Activated CD4-positive, alpha-beta memory T cell treated with anti-CD3 and anti-CD28 coated beads for 36 hours (primary cell): ENCODE measurements at places on chromosomes 4 and X. TPM values are rescaled to one million over a fixed set of nuclear protein-coding genes. Genes with fewer than 3 reads are reported as not detected.

Gene HMX1
- not detected for total RNA-seq

GRCh38 chr4:140720387-140721304 is 35.5 kb downstream of the TBC1D9 start:
- no peak overlapping the region for H3K27ac ChIP-seq
- H3K36me3 ChIP-seq: no peaks in the 10 kb centered on the region
- peaks cover 2% of the 10 kb centered on the region for H3K4me1 ChIP-seq
- no peak for DNase-seq
- no peaks in the 10 kb centered on the region for H3K27me3 ChIP-seq
- peak overlapping the region; percentile 30 for H3K4me3 ChIP-seq

GRCh38 chr4:95087657-95088455 is 330.1 kb downstream of the BMPR1B start:
- no peaks in the 10 kb centered on the region for H3K36me3 ChIP-seq
- no peak overlapping the region for H3K27ac ChIP-seq
- peaks cover 4% of the 10 kb centered on the region for H3K27me3 ChIP-seq
- H3K4me3 ChIP-seq: no peak overlapping the region
- DNase-seq: no peak

Gene TMPRSS11B
- total RNA-seq: not detected

GRCh38 chr4:56195025-56195424 is 192.3 kb downstream of the AASDH start:
- peaks cover 7% of the 10 kb centered on the region for H3K27me3 ChIP-seq
- H3K27ac ChIP-seq: no peak overlapping the region
- no peak for DNase-seq
- no peaks in the 10 kb centered on the region for H3K4me1 ChIP-seq

- no peak overlapping the region for H3K4me3 ChIP-seq
- no peaks in the 10 kb centered on the region for H3K4me1 ChIP-seq
- H3K36me3 ChIP-seq: no peaks in the 10 kb centered on the region
Observed at GRCh38 chr4:78984593-78984992, 45.4 kb upstream of the PAQR3 start.

DNA sequence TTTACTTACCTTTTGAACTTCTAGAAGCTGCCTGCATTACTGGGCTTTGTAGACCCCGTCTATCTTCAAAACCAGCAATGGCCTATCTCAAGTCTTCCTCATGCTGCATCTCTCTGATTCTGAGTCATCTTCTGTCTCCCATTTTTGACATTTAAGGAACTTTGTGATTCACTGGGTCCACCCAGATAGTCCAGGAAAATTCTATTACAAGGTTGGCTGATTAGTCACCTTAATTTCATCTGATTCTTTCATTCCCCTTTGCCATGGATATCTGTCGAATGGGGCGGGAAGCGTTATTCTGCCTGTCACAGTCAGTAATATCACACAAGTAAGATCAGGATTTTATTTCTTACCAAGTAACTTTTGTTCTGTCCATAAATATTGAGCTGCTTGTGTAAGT is 618.0 kb downstream of the CCSER1 start:
- no peak overlapping the region for H3K4me3 ChIP-seq
- no peak overlapping the region for H3K27ac ChIP-seq
- H3K4me1 ChIP-seq: no peaks in the 10 kb centered on the region
- no peaks in the 10 kb centered on the region for H3K27me3 ChIP-seq
- DNase-seq: no peak
- no peaks in the 10 kb centered on the region for H3K36me3 ChIP-seq

DNA sequence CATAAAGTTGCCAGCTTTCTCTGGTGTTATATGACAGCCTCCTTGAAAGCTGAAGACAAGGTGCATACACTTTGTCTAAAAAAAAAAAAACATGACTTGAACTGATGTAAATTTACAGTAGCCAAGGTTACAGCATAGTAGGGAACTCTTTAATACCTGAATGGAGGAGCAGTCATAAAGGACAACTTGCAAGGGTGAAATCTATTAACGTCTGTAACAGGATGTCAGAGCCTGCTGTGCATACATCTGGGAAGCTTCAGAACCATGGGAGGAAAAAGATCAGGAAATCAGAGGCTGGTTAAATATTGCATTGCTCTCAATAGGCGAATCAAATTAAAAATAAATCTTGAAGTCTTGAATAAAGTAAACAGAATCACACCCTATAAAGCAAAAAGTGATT is 484.0 kb upstream of the CTSO start:
- H3K27ac ChIP-seq: no peak overlapping the region
- no peak for DNase-seq
- H3K36me3 ChIP-seq: no peaks in the 10 kb centered on the region

GRCh38 chr4:186018261-186018660 is 50.7 kb upstream of the TLR3 start:
- no peaks in the 10 kb centered on the region for H3K4me1 ChIP-seq
- no peak overlapping the region for H3K27ac ChIP-seq
- H3K36me3 ChIP-seq: no peaks in the 10 kb centered on the region
- no peak overlapping the region for H3K4me3 ChIP-seq
- DNase-seq: no peak
- peaks cover 18% of the 10 kb centered on the region for H3K27me3 ChIP-seq

DNA sequence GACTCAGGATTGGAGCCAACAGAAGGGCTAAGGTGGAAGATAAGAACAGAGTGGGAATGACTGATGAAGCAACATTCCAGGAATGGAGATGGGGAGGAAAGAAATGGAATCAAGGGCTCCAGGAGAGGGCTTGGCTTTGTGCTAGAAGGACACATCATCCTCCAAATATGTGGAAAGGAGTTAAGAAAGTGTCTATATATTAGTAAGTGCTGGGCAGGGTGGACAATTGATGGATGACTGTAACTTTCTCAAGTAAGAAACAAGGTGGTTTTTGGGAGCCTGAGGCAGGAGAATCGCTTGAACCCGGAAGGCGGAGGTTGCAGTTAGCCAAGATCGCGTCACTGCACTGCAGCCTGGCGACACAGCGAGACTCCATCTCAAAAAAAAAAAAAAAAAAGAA is 71.6 kb upstream of the NFKB1 start:
- H3K27me3 ChIP-seq: no peaks in the 10 kb centered on the region
- no peak overlapping the region for H3K27ac ChIP-seq
- H3K4me3 ChIP-seq: no peak overlapping the region
- peaks cover 8% of the 10 kb centered on the region for H3K4me1 ChIP-seq
- no peaks in the 10 kb centered on the region for H3K36me3 ChIP-seq
- DNase-seq: no peak
